ENCODE measurements at places on chromosomes 13 and 19. TPM values are rescaled to one million over a fixed set of nuclear protein-coding genes. Genes with fewer than 3 reads are reported as not detected.

DNA sequence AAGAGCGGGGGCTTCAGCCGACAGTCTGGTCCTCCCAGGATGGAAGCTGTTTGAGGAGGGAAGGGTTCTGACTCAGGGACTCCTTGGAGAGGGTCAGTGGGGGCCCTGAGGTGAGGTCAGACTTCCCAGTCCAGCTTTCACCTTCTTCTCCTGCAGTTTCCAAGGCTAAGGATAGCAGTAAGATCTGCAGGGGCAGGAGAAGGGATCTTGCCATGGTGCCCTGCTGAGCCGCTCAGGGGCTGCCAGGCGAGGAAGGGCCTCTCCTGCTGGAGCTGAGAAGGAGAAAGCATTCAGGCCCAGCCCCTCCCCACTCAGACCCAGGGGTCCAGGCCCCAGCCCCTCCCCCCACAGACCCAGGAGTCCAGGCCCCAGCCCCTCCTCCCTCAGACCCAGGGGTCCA is 1.5 kb downstream of the KLK7 start:
- no peak for DNase-seq

The ZSCAN4 gene
- not detected for total RNA-seq

GRCh38 chr13:30078059-30078458 is 227.6 kb upstream of the UBL3 start:
- no peak for DNase-seq

The CCDC8 gene
- 51.7 TPM for total RNA-seq

DNA sequence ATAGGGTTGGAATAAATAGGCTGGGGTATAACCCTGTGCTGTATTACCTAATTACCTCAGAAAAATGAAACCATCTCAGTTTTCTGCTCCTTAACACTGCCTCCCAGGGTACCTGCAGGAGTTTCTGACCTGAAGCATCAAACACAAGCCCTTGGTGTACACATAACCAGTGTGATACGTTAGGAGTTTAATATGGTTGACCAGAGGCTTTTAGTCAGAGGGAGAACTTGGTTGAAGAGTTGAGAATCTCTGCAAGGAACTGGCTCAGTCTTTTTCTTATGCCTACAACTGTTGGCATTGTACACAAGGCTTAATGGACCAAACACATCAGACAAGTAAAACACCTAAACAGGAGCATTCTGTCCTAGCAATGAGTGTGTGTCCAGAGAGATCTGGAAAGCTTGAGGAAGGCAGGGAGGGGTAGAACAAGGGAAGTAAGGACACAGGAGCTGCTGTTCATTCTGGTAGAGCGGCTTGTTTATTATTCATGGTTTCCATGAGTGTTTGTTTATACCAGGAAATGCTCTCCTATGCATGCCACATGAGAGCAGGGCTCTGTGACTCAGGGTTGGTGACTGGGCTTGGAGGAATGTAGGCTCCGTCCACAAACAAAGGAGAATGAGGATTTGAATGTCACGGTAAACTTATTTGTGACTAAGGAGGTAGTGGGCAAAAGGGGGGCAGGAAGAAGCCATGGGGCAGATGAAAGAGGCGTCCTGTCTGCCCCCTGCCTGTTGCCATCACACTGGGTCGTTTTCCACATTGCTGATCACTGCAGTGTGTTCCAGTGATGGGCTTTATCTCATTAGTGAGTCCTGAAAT is 11.9 kb upstream of the SPATA13 start:
- no peak for DNase-seq

DNA sequence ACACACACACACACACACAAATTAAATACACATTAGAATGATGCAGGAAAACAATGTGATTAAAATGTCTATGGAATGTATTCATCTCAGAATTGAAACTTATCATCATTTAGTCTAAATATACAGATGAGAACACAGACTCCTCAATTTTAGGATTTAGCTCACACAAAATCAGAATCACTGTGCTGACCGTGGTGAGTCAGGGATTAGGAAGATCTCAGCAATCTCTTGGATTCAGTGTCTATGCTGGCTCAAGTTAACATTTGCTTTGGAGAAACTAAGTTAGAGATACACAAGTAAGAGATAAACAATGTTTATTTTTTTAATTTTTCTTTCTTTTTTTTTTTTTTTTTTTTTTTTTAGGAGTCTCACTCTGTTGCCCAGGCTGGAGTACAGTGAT is 323.6 kb downstream of the KLF12 start:
- no peak for DNase-seq

- DNase-seq = peak; percentile 92
These were observed 30.7 kb upstream of the ZNF429 start for GRCh38 chr19:21474671-21475181.

DNA sequence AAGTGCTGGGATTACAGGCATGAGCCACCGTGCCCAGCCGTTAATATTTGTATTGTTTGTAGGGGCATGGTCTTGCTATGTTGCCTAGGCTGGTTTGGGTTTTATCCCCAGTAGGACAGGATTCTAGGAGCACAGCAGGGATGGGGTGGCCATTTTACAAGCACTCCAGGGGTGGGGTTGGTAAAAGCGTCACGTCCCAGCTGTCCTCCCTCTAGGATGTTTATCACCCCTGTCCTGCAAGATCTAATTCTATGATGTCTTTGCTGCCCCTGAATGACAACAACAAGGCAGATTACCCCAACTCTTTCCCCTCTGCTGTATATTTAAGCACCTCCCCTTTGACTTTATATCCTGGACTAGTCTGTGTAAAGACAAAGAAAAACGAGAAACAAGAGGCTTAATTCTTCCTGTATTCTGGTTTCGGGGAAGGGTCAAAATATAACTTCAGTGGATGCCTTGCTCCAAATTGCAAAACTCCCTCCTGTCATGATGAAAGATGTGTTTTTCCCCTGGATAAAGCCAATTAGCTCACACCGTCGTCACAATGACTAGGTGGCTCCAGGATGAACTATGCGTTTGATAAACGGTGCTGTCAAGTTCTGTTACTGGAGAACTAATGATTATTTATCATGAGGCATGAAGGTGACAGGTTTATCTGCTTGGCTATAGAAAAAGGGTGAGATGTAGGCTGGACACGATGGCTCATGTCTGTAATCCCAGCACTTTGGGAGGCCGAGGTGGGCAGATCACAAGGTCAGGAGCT is 27.8 kb upstream of the OR1M1 start:
- no peak for DNase-seq

DNA sequence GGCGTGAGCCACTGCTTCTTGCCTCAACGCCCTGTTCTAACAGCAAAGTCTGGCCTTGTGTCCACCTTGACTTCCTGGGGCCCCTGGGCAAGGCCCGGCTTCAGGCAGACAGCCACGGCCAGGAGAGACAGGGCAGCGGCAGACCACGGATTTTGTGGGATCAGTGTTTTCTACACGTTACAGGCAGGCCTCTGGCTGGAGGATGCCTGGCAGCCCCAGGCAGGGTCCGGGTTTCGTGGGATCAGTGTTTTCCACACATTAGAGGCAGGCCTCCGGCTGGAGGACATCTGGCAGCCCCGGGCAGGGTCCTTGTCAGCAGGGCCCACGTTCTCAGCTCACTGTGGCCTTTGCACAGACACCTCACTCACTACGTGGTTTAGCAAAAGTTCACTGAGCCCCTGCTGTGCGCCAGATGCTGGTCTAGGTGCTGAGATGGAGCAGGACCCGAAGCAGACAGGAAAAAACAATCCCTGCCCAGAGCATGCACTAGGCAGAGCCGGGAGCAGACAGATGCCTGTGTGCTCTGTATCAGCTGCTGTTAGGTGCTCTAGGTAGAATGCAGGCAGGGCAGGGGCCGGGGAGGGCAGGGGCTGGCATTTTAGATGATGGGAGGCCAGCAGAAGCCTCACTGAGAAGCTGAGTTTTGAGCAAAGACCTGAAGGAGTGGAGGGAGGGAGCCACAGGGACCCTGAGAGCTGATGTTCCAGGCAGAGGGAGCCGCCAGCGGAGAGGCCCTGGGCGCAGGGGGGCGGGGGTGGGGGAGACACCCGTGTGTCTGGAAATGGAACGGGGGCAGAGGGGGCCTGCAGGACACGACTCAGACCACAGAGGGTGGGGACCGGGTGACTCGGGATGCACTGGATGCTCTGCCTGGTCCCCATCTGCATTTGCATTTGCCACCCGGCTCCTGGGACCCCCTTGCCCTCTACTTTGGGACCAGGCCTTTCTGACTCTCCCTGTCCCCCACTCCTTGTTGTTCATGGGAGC is 25.0 kb upstream of the NCCRP1 start:
- DNase-seq = no peak

The IL11 gene
- 11.6 TPM for total RNA-seq

- no peak for DNase-seq
These were observed 12.3 kb downstream of the TUBGCP3 start for GRCh38 chr13:112575675-112576074.

DNA sequence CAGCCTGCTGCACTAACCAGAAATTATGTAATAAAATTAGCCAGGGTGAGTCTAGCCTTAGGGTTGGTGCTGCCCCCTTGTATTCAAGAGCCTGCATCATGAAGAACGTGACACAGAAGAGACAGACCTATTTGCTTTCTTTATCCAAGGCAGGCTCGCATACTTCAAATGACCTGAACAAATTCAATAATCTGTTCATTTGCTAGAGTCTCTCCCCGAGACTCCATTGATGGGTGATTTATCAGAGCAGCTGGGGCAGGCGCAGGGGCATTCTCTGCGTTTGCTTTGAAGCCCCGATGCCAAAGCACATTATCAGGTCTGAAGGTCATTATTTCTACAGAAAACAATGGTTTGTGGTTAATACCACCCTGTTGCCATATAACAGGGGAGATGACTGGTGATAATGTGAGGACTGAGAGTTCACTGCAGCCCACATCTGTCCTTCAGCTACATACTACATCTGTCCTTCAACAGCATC is 520.3 kb downstream of the DIAPH3 start:
- no peak for DNase-seq

The MAB21L1 gene
- total RNA-seq = 0.58 TPM

GRCh38 chr13:76663592-76664335 is 222.4 kb downstream of the KCTD12 start:
- no peak for DNase-seq

DNA sequence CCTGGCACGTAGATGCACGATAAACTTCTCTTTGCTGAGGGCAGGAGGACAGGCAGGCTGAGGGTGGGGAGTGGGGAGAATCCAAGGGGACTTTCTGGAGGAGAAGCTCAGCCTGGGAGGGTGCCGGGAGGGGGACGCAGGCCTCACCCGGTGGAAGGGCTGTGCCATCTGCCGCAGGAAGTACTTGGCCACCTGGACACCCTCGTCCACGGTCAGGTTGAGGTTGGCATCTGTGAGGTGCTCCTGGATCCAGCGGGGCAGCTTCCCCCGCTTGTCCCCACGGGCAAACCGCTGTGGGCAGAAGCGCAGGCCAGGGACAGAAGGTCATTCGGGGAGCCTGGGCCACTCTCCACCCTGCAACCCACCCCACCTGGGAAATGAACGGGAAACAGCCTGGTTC is 11.5 kb downstream of the KLC3 start:
- DNase-seq = no peak

DNA sequence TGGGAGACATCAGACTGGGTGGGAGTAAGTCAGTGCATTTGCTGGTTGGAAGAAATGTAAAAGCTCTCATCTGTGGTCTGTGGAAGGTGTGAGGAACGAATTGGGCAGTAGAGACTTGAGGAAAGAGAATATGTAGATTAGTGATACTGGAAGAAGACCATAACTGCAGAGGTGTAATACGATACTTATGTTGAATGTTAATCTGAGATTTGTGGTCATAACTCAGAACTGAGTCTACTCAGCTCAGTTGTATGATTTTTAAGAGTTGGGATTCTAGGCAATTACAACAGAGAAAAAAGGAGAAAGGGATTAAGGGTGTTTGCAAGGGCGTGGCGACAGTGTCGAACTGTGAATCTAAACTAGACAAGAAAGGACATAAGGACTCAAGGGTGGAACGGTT is 3.2 kb upstream of the IL17D start:
- no peak for DNase-seq

DNA sequence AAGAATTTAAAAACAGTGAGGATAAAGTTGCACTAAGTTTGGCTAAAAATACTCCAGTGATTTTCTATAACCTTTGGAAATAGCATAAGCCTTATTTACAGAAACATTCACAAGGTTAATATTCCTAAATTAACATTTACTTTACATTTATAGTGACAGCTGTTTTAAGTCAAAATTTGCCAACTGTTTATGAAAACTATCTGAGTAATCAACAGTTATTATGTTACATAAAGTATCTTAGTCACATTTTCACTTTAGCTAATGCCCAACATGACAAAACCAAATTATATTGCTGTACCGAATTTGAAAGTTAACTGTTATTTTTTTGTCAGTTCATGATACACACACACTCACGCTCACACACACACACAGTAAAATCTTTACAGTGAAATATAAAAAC is 1.2 kb downstream of the TNFRSF19 start:
- no peak for DNase-seq

GRCh38 chr19:16070366-16070990 is 5.8 kb upstream of the TPM4 start:
- no peak for DNase-seq

DNA sequence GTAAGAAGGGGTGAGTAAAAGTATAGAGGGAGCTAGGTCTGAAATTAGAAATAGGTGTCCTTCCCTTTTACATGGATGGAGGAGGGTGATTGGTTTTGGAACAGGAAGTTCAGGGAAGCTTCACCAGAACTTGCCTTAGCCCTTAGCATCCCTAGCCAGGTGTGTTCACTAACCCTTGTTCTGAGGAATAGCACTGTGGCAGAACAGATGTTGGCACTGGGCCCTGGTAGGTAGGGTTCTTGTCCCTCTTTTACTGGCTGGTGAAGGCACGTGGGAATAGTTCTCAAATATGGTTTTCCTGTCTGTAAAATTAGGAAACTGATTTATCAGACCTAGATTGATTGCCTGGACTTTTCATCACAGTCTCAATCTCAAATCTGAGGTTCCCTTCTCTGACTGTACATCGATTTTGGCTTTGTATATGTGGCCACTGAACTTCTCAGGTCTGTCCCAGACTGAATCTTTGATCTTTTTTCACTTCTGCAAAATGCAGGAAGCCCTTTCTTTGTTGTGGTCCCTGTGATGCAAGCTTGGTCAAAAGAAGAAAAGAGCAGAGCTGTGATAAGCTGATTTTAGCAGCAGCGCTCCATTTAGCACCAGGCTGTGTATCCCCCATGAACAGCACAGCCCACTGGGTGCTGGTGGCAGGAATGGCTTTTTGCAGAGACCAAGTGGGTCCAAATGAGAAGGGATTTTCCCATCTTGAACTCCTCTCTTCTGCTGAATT is 86.2 kb upstream of the HTR2A start:
- no peak for DNase-seq

DNA sequence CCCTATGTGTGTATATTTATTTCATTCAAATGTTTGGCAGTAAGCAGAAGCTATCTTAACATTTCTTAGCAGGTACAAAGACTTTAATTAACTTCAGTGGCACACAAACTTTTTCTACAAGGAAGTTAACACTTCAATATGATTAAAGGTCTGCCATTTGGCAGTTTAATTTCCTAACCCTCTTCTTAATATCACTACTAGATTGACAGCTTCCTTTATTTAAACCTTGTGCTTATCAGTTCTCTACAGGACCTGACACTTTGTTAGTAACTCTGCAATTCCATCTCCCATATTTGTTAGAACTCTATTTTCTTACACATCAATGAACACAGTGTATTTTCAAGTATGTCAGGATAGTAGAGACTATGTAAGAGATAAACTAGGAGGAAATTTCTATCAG is 152.4 kb upstream of the ATXN8OS start:
- DNase-seq = no peak

The CDC34 gene
- total RNA-seq = 106 TPM

GRCh38 chr13:28237944-28238343 is 99.6 kb downstream of the PAN3 start:
- no peak for DNase-seq

The CDX2 gene
- not detected for total RNA-seq

- DNase-seq = no peak
These were observed 191.3 kb upstream of the PCDH9 start for GRCh38 chr13:67421475-67421874.

All from mesothelial cell of epicardium (in vitro differentiated cells).